T47D (cell line): ENCODE measurements at places on chromosomes 2 and 18.

DNA sequence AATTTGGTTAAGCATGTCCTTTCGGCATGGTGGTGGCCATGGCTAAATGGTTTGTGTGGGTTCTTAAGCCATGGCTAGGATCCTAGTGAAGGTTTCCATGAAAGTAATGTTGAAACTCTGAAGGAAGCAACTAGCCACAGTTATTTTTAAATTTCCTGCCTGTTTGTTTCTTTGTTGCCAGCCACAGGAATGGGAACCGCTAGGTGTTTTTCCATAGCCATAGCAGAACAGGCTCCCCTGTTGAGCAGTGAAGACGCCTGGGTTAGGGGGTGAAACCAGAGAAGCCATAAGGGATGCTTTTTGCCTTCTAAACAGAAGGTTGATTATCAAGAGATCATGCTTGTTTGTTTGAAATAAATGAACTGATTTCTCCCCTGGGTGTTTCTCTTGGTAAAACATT is 60.1 kb upstream of the CHMP1B start:
- DNase-seq, result no peak

DNA sequence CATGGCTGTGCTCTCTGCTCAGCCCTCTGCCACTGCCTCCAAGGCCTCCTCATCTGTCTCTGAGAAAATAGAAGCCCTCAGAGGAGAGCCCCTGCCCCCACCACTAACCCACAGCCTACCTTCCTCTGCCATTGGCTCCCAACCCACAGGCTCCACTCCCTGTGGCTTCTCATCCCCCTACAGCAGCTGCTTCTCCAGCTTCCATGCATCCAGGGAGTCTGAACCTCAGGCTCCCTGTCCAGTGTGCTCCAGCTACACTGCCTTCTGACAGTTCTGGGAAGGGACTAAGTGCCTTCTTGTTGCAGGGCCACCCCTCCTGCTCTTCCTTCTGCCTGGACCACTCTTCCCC is 29.3 kb downstream of the COL6A3 start:
- DNase-seq, result no peak

GRCh38 chr2:36526226-36526625 is 71.7 kb downstream of the FEZ2 start:
- no peak for DNase-seq

GRCh38 chr2:232456296-232457120 is 555 bp downstream of the ALPI start:
- DNase-seq, result no peak

- DNase-seq, result no peak
These were observed 30.3 kb downstream of the SOCS6 start for GRCh38 chr18:70319187-70319586.

GRCh38 chr2:54429054-54429453 is 27.1 kb upstream of the SPTBN1 start:
- DNase-seq, result no peak

- no peak for DNase-seq
These were observed 196.9 kb upstream of the CWC22 start for GRCh38 chr2:180203972-180204371.
